ENCODE measurements at places on chromosomes 6 and 20.
A peak's percentile ranks its signal among the peaks of the same experiment; 100 is the strongest.

- DNase-seq, result no peak
These were observed 31.1 kb downstream of the SERPINB6 start for GRCh38 chr6:2940010-2940850.

- no peak for DNase-seq
These were observed 70.2 kb upstream of the CD93 start for GRCh38 chr20:23156170-23156841.

DNA sequence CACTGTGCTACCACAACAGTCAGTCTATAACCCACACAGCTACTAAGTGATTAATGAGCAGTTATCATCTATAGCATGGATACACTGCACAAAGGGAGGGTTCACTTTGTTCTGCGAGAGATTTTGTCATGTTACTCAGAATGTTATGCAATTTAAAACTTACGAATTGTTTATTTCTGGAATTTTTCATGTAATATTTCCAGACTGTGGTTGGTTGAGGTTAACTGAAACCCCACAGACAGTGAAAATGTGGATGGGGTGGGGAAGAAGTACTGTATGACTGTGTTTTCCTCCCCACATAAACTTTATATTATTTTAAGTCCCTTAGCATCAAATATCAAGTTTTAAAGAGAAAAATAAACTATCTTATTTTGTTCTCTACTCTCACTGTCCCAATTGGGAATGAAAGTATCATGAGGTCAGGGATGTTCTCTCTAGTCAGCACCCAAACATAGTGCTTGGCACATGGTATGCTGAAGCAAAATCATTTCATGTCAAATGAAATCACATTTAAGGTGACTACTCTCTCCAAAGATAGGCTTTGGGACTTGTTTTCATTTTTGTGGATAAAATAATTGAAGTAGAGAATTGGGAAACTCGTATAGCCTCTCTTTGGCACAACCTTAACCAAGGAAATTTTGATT, 25.4 kb downstream of the DOP1A start:
- DNase-seq, result no peak

GRCh38 chr6:4297348-4297747, 162.0 kb upstream of the ECI2 start:
- DNase-seq, result no peak

DNA sequence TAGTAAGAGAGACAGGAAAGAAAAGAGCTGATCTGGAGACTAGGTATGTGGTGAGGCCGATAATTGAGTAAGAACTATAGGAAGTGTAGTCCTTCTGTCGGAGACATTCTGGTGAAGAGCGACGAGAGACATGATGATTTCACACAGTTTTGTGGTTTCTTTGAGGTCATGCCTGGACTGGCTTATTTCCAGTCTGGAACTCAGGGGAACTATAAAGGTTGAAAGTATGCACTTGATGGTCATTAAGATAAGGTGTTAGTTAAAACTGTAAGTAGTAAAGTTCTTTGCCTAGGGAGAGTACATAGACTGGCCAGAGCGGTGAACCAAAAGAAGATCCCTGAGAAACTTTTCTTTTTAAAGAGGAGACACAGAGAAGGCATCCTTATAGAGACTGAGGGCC, 68.8 kb downstream of the RFX6 start:
- no peak for DNase-seq

GRCh38 chr6:111724505-111724904, 118.8 kb upstream of the TRAF3IP2 start:
- DNase-seq, result no peak

GRCh38 chr6:157787080-157787479, 36.0 kb upstream of the SNX9 start:
- DNase-seq, result no peak

DNA sequence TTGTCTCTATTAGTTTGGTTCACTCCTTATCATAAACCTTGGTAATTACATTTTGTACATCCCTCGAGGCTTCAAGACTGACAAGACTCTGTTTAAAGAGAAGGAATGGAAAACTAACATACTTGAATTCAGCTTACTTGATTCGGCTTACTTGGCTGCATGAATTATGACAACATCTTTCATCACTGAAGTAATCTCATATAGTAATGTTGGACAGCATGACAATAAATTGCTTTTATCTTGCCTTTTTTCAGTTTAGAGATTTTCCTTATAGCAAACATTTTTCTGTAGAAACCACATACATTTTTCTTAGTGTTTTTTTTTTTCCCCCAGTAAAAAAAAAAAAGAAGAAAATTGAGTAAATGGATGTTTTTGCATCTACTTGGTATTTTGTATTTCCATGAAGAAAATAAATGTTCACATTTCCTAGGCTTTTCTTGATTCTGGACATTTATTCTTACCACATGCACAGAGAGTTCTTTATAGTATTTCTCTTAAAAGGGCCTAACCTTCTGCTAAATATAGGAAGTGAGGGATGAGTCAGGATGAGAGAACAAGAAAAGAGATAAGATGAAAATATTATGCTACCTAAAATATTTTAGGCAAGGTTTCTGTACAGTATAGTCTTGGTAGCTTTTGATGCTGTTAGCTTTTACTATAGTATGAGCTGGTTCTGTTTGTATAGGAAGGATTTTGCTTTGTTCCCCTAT, 101.0 kb upstream of the HDGFL1 start:
- no peak for DNase-seq

DNA sequence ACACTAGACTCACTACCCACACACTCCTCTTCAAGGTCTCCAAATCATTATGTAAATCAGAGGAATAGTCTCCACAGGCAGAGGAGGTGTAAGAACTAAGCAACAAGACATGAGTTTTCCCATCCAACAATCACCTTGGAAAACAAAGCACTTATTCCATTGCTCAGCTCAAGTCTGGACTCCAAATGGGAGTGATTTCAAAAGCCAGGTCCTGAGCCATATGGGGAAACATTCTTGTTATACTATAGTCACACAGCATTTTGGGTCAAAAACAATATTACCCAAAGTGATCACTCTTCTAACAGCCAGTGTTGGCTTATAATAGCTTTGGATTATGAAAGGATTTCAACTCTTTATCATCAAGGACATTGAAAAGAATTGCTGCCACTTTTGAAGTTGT, 3.6 kb upstream of the PRPH2 start:
- no peak for DNase-seq

GRCh38 chr6:4606821-4607704, 169.1 kb upstream of the CDYL start:
- DNase-seq, result peak; percentile 51

DNA sequence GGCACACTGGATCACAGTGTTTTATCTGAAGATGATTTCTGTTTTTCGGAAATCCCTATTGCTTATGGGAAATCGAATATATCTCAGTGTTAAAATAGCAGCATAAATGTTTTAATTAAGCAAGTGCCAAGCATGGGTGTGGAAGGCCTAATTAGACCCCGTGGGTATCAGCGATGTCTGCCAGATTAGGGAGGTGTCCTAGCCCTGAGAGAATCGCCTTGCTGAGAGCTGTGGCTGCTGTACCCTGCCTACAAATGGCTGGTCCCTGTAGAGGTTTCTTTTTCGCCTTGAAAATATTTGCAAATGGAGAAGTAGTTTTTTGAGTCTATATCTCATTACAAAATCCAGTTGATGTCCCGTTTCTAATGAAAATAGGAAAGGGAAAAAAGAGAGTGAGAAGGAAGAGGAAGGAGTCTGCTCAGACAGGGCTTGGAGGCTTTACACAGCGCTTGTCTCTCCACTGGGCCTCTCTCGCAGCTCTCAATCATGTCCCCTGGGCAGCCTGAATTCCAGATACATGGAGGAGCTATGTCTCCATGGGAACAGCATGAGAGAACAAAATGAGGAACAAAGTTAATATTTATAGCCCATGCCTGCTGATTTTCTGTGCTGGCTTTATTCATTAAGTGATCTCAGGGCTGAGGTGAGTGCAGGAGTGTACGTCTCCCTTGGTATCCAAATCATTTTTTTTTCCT, 35.2 kb upstream of the BCLAF1 start:
- DNase-seq, result peak; percentile 75

- peak; percentile 85 for DNase-seq
These were observed 102.1 kb downstream of the ATG5 start for GRCh38 chr6:106223300-106223930.

GRCh38 chr6:115271434-115271833, 789.3 kb downstream of the FRK start:
- DNase-seq, result no peak

GRCh38 chr6:15475261-15475660, 187.6 kb downstream of the DTNBP1 start:
- no peak for DNase-seq

DNA sequence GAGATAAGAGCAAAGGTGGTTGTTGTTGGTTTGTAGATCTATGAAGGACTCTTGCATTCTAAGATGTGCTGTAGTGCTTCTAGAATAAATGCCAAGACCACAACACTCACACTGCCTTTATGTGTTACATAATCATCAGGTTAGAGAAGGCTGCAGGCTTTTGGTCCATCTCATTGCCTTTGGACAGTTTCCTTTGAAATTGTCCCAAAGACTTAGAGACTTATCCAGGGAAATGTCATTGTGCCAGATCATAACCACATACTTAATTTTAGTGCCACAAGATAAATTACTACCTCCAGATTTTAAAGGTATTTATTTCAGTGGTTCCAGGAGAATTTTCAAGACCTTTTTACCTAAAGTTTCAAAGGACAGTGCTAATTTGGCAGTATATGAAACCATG, 666.6 kb upstream of the CITED2 start:
- DNase-seq, result no peak

DNA sequence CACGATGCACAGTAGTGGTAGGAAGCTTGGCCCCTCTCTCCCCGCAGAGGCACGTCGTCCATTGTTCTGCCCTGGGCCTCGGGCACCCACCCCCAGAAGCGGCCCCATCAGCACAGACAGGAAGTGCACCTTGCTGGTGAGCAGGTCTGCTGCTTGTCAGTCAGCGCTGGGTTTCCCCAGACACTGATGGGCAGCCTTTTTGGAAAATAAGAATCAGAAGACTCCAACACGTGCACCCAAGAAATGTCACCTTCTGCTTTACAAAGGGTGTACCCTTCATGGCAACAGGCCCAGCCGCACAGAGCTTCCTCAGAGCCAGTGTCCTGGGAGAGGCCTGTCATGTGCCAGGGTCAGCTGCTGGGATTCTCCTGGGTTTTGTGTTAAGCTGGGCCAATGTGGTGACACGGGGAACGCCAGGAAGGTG, 34.7 kb upstream of the IRF4 start:
- DNase-seq, result no peak

DNA sequence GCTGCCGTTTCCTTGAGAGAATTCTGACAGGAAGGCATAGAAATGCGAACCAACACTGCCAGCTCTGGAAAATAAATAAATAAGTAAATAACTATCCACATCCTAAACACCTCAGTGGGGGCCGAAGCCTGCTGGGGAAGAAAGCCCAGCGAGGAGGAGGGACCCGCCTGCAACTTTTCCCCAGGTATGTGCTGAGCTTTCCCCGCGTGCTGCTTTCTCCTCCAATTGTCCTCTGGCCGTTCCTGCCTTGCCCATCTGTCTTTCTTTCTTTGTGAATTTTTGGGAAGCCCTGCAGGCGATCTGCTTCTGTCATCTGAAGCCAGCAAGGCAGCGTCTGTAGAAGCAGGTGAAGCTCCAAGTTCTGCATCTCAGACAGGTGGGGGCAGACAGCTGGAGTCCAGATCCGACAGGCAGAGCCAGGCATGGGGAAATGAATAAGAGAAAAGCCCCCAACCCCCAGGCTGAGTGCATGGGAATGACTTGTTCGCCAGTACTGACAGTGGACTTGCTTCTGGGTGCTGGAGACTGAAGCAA, 49.2 kb upstream of the IL17A start:
- no peak for DNase-seq
